Fibroblast of the conjunctiva (primary cell): ENCODE measurements at places on chromosomes 6 and 20.

DNA sequence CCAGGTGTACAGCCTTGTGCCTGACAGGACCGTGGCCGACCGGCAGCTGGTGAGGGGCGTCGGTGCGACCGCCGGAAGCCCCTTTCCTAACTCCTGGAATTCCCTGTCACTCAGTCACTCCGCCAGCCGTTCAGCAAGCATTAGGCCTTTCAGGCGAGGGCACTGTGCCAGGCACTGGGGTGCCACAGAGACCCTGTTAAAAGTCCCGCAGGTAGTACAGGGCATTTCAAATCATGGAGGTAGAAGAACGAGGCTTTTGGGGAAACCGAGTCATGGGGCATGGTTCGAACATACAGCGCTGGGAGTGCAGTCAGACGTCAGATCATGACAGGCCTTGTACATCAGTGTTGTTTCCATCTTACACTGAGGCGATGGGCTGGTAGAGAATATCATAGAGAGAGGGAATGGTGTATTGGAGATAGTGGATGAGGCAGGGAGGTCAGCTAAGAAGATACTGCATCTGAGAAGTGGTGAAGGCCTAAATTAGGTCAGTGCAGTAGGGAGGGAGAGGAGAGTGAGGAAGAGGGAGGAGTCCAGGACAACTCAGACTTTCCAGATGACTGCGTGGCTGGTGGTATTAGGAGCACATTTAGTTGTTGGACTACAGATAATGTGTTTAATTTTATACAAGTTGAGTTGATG lies 892 bp upstream of the DXO start:
- DNase-seq: peak; percentile 31

DNA sequence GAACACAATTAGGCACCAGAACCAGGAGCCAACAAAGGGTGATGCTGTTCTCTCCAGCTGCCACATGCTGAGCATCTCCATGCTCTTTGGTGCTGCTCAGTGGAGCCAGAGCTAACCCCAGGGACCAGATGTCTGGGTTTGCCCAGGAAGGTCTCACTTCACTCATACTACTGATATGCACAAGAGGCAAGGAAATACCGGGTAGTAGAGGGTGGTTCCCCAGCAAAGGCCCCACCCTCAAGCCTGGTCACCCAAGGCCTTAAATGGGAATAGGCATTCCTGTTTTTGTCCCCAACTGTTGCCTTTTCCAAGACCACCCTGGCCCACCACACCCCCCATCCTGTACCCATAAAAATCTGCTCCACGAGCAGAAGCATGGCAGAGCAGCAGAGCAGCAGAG lies 204.5 kb upstream of the TAB2 start:
- DNase-seq: no peak

GRCh38 chr6:42616716-42617115 lies 52.9 kb downstream of the UBR2 start:
- DNase-seq: no peak

- DNase-seq: peak; percentile 49
These were observed 159.5 kb downstream of the SOD2 start for GRCh38 chr6:159533568-159533967.

DNA sequence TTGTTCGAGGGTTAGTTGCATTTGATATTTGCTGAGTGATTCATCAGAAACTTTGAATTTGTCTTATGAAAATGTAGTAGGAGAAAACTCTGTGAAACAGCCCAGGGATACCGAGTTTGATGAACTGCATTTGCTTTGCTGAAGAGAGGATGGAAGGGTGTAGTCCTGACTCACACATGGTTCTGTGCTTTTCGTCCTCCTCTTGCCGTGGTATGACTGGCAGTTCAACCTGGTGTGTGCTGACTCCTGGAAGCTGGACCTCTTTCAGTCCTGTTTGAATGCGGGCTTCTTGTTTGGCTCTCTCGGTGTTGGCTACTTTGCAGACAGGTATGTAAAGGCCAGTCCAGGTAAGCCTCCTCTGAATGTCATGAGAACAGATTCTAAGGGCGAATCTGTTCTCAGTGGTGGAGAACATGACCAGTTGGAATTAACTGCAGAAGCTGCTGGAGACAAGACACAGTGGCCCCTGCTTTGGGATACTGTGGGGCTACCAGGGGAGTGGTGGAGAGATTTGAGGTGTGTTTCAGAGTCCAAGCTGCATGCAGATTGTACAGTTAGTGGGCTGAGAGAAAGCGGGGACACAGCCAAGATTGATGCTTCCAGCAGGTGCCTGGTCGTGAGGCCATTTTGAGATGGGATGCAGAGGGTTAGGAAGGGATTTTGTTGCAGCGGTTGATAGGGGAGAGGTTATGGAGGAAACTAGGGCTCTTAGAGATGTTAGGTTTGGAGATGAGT lies 8.4 kb downstream of the SLC22A1 start:
- DNase-seq: no peak

- no peak for DNase-seq
These were observed 189.8 kb upstream of the OPRM1 start for GRCh38 chr6:153849072-153849779.

DNA sequence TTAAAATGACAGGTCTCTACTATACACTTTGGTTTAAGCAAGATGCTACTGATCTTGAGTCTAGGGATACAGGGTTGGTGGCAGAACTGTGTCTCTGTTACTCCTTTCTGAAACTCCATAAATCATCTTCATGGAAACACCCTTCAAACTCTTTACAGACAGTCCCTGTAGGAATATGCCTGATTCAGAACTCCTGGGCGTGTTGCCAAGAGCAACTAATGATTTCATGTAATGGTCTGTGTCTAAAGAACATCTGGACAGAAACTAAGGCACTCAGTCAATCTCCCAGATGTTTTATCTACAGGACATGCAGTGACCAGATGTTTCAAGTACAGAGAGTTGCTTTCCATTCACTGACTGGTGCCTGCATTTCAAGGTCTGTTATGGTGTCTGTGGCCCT lies 464.4 kb upstream of the CHD6 start:
- no peak for DNase-seq

DNA sequence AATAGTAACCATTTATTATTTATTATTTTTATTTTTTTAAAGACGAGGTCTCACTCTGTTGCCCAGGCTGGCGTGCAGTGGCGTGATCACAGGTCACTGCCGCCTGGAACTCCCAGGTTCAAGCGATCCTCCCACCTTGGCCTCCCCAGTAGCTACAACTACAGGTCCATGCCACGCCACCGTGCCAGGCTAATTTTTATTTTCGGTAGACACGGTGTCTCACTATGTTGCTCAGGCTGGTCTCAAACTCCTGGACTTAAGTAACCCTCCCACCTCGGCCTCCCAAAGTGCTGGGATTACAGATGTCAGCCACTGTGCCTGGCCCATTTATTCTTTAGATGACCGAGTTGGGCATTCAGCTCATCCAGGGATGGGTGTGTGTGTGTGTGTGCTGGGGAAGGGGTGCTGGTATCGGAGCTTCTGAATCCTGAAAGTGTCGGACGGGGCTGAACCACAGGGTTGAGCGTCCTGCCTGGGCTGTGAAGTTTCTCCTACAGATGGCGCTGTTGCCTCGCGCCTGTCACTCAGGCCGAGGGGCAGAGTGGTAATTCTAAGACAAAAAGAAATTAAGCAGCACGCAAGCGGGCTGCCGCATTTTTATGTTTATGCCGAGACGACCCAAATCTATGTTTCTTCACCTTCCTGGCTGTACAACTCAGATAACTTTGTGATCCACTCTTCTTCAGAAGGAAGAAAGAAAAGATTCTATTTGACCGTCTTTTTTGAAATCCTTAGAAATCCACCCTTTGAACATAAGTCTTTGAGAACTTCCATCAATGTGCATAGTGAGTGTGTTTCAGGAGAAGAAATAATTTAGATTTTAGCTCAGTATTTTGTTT lies 252.8 kb downstream of the CDH26 start:
- peak; percentile 17 for DNase-seq

GRCh38 chr6:18415671-18416340 lies 28.7 kb downstream of the RNF144B start:
- peak; percentile 42 for DNase-seq

- DNase-seq: no peak
These were observed 324.3 kb downstream of the QKI start for GRCh38 chr6:163738725-163739407.

DNA sequence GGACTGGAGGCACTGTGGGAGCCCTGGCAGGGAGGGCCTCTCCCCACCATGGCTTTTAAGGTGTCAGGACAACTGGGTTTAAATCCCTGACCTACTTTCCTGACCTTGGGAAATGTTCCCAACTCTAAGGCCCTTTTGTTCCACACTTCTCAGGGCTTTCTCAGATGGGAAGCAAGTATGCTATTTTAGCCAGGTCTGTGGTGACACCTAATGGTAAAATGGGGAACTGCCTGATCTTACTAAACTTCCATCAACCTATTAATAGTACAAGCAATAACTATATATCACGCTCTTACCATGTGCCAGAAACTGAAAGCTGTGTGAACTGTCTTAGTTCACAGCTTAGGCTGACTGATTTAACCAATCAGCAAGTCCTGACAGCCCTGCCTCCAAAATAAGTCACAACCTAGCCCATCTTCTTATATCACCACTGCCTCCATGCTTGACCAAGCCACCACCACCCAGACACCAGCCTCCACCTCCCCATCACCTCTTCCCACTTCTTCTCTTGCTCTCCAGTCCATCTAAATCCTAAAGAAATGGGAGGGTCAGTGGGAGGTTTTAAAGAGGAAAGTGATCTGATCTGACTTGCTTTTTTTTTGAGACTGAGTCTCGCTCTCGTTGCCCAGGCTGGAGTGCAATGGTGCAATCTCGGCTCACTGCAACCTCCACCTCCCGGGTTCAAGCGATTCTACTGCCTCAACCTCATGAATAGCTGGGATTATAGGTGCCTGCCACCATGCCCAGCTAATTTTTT lies 6.9 kb upstream of the BLCAP start:
- DNase-seq: peak; percentile 78

- DNase-seq: no peak
These were observed 188.1 kb downstream of the UST start for GRCh38 chr6:148934961-148935360.

DNA sequence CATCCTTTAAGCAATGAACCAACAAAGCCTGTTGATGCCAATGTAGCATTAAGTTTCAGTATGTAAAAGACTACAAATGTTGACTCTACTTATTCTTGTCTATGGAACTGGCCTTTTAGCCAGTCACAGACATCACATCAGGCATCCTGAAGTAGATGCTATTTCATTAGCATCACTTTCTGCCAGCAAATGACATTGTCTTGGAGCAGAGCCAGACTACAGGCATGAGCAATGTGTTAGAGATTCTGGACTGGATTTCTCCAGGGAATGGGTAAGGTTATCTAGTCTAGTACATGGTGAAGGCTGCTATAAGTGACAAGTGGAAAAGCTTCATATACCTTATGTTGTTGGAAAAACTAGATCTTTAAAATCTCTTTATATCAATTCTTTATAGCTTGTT lies 142.9 kb downstream of the ADGRB3 start:
- DNase-seq: peak; percentile 27

DNA sequence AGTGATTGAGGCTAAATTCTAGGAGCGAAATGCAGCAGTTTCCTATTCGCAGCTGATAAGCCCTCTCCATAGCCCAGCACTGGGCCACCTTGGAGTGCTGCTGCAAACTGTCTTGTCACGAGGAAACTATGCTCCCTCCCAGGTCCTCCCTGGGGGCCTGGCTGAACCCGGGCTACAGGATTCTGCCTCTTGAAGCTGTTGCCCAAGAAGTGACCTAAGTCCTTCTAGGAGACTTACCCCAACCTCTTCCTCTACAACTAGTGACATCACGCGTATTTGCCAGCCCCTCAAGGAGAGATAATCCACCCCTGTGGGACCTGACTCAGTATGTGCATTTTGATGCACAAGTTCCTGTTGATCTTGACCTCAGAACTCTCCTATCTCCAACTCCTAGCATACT lies 26.5 kb upstream of the ZFAND3 start:
- no peak for DNase-seq

DNA sequence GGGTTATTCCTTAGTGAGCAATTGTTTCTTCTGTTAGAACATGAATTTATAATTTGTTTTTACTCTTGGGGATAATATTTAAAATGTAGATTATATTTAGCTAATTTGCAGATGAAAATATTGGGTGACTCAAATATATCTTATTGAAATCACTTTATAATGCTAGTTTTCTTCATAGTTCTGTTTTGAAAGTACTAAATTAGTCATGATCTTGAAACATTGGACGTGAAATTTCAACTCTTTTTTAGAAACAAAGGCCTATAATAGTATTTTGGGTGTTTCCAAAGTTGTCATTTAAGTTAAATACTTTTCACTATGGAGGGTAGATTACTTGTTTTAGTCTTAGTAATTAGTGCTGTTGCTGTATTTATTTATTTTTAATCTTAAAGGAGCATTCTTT lies 250.9 kb downstream of the UTRN start:
- no peak for DNase-seq

DNA sequence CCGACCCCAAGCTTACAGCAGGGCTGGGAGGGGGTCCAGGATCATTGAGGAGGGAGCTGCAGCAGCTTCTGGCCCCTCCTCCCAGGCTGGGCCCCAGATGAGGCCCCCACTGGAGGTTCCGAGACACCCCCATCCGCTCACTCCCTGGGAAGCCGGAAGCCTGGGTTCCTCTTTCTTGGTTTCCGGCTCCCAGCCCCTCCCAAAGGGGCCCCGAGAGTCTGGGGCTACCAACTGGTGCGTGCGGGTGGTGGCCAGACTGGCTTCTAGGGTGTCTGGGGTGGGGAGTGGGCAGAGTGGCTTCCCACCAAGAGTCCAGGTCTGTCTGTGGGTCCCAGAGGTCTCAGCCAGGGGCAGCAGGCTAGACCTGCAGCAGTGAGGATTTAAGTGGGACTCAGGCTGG lies 2.2 kb downstream of the RGS19 start:
- no peak for DNase-seq

- peak; percentile 76 for DNase-seq
These were observed 96.4 kb downstream of the MOXD1 start for GRCh38 chr6:132304891-132305305.
